A172 (cell line): ENCODE measurements at places on chromosomes 12 and 14. TPM values are rescaled to one million over a fixed set of nuclear protein-coding genes. Genes with fewer than 3 reads are reported as not detected.

DNA sequence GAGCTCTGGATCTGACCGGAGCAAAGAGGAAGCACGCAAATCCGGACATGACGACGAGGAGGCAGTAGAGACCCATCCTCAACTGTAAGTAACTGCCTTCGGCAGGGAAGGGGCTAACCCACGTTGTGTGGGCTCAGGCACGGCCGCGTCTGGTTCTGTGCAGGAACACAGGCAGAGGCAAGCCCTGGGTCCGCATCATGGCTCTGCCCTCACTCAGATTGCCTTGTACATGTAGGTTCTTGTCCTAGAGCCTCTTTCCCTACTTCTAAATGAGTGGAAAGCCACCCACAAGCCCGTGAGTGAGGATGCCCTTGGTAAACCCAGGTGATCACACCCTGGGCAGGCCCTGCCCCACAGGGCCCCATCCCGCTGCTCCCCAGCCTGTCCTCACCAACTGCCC lies 8.9 kb upstream of the RPLP0 start:
- DNase-seq, result no peak

The ACSS3 gene
- total RNA-seq, result not detected in 2 replicates

- no peak for DNase-seq
These were observed 67.1 kb downstream of the PPFIA2 start for GRCh38 chr12:81692008-81692407.

The EID3 gene
- total RNA-seq, result 1.1 and 5.7 TPM in 2 replicates

DNA sequence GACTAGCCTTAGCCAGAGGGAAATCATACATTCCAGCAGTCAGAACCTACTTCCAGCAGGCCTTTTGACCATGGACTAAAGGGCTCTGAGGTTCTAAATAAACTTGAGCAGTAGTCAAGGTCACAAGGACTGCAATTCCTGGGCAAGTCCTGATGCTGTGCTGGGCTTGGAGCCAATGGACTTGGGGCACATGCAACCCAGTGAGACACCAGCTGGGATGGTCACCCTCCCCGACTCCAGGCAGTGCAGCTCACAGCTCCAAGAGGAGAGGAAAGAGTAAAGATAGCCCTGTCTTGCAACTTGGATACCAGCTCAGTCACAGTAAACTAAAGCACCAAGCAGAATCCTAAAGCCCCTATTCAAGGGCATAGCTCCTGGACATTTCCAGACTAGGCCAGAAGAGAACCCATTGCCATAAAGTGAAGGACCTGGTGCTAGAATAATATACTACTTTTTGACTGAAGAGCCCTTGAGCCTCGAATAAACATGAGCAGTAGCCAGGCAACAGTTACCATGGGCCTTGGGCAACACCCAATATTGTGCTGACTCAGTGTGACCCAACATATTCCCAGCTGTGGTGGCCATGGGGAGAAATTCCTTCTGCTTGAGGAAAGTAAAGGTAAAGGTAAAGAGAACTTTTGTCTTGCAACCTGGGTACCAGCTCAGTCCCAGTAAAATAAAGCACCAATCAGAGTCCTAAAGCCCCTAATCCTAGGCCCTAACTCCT lies 226.2 kb upstream of the CLEC14A start:
- DNase-seq, result peak; percentile 2

DNA sequence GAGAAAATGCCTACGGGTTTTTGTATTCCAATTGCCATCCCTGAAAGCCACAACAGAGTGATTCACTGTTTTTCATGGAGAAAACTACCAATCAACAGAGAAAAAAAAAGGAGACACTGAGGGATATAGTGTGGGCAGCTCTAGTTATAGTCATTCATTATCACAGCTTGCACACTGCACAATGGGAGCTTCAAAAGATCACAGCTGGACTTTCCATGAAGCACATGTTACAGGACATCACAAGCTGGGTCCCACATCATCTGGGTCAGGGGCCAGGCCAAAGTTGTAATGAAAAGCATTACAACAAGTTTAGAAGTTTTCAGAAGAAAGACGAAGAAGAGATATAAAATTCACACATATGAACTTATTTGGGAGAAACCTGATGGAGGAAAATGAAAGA lies 41.5 kb downstream of the RERG start:
- no peak for DNase-seq

- no peak for DNase-seq
These were observed 300.9 kb upstream of the DCN start for GRCh38 chr12:91483471-91483985.

DNA sequence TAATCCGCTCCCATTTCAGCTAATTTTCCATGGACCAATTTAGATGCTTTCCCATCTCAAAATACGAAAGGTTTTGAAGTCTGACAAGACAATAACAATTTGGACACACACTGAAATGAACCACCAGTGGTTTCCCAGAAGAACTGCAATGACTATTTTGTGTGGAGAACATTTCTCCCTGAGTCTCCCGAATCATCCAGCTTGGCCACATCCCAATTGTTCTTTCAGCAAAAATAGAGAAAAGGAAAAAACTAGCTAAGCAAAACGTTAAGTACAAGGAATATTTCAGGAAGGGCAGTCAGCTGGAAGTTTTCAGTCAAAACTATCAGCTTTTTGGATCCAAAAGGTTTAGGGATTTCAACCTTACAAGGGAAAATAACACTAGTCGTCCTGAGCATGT lies 390.6 kb downstream of the KCNH5 start:
- no peak for DNase-seq

- DNase-seq, result no peak
These were observed 411.0 kb downstream of the C12orf50 start for GRCh38 chr12:87618199-87618598.

- no peak for DNase-seq
These were observed 15.1 kb downstream of the CHD4 start for GRCh38 chr12:6592087-6592486.

The ZFHX2 gene
- 0.29 TPM in 2 replicates for total RNA-seq

DNA sequence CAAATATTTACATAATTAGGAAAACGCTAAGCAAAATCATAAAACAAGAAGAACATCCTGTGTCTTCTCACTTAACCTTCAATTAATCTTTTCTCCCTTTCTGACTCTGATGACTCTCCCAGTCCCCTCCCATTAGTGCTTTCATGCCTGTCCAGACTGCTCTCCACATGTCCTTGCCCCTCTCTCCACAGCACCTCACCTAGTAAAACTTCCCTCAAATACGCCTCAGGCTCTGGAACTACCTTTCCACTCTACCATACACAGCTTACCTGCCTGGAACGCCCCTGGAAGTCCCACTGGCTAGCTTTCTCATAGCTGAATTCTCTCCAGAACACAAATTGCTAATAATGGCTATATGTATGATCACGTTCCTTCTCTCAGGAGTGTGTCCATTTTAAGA lies 44.7 kb downstream of the SLC5A8 start:
- no peak for DNase-seq
